ENCODE measurements at places on chromosomes 12 and 14. TPM values are rescaled to one million over a fixed set of nuclear protein-coding genes. Genes with fewer than 3 reads are reported as not detected.

DNA sequence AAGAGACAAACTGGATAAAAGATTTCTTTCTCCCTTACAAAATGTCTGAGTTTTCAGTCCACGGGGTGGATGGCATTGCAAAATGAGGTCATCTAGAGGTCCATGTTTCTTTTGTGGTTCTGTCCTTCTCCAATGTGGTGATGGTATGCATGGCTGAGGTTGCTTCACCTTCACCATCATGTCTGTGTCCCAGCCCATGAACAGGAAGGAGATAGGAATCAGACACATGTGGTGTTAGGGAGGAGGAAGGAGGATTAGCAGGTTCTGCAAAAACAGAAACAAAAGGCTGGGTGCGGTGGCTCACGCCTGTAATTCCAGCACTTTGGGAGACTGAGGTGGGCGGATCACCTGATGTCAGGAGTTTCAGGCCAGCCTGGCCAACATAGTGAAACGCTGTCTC lies 11.0 kb upstream of the AEBP2 start:
- no peak for DNase-seq

- DNase-seq = no peak
These were observed 3.5 kb downstream of the RAP1B start for GRCh38 chr12:68614105-68614679.

- DNase-seq = peak; percentile 69
These were observed 13.0 kb downstream of the ZFP36L1 start for GRCh38 chr14:68779761-68780323.

DNA sequence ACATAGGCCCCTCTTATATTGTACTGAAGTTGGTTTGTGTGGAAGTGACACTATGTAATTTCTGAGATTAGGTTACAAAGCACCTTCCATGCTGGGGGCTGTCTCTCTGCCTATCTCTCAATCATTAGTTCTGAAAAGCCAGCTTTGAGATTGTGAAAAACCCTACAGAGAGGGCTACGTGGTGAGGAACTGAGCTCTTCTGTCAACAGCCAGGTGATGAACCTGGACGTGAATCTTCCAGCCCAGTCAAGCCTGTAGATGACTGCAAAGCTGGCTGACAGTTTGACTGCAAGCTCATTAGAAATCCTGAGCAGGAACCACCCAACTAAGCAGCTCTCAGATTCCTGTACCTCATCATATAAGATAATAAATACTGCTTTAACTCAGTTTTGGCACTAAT lies 36.3 kb upstream of the BBS10 start:
- no peak for DNase-seq

DNA sequence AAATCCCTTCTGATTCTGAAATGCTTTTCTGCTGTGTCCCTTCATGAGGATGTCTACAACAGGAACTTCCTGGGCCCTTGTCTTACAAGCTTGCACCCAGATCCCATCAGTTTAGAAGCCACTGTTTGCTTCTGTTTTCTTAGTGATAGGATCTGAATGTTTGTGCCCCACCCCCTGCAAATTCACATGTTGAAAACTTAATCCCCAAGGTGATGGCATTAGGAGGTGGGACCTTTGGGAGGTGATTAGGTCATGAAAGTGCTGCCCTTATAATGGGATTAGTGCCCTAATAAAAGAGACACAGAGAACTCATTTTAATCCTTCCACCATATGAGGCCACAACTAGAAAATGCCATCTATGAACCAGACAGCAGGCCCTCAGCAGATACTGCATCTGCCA lies 36.0 kb upstream of the GNPNAT1 start:
- DNase-seq = no peak

DNA sequence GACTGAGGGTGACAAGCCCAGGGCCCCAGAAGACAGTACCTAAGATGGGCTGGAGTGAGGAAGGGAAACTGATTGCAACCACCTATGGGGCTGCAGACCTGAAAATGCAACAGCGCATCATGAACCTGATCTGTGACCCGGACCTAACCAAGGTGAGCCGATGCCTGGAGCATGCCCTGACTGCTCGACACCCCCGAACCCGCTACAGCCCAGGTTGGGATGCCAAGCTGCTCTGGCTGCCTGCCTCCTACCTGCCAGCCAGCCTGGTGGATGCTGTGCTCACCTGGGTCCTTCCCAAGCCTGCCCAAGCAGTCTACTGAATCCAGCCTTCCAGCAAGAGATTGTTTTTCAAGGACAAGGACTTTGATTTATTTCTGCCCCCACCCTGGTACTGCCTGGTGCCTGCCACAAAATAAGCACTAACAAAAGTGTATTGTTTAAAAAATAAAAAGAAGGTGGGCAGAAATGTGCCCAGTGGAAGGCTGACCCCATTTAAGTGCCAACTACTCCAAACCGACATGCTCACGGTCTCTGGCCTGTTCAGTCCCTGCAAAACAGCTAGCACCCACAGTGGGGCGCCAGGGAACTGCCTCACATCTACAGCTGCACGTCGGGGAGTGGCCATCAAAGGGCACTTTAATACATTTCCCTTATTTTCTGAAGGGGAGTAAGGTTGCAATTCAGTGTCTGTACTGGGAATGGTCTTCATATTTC lies 4.2 kb downstream of the RDH5 start:
- DNase-seq = peak; percentile 76

DNA sequence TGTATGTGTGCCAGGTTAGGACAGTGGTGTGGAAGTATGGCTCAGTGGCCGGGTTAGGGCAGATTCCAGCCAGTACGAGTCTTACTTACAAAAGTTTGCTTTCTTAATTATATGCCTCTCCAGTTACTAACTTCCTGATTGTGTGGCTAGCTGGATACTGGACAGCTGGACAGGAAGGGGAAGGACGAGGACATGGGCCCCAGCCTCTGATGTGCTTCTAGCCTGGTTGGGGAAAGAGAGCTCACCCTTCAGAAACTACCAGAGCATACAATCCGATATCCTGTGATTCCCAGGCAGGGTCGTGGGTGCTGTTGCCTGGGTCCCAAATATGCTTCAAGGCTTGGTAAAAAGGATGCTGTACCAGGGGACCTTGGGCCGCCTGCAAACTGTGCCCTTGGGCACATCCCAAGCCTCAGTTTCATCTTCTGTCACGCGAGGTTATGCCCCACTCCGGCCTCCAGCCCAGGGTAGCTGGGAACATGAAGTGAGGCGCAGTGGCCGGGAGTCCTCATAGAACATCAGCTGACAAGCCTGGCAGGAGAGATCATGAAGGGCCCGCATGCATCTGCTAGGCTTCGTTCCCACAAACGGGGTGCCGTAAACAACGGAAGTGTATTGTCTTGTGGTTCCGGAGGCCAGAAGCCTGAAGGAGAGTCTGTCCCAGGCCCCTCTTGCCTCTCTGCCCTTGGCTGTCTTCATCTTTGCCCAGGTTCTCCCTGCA lies 23.2 kb upstream of the RIN3 start:
- DNase-seq = no peak

GRCh38 chr14:31944256-31945073 lies 132.6 kb upstream of the ARHGAP5 start:
- no peak for DNase-seq

OR4N5 gene
- not detected for total RNA-seq

NKX2-1 gene
- total RNA-seq = not detected

All from fibroblast of the aortic adventitia (primary cell).